CD4-positive, alpha-beta T cell treated with Interleukin-1 beta for 1 hour (primary cell): ENCODE measurements at places on chromosomes 7 and 10.

DNA sequence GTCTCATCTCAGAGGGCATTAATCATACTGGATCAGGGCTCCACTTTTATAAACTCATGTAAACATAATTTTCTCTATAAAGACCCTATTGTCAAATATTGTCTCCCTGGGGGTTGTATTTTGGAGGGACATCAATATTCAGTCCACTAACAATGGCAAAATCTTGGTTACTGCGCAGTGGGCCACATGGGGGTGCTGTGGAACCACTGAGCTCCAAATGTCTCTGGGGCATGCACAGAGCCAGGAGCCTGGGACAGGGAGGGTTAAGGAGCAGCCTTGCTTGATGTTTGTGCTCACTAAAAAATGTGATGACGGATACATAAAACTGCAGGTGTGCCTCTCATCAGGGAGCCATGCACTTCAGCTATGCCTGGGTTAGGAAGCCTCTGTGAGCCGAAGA is 62.1 kb upstream of the PRSS58 start:
- peak; percentile 26 for DNase-seq

- DNase-seq, result no peak
Measured at GRCh38 chr10:33189363-33189762, 145.1 kb downstream of the NRP1 start.

DNA sequence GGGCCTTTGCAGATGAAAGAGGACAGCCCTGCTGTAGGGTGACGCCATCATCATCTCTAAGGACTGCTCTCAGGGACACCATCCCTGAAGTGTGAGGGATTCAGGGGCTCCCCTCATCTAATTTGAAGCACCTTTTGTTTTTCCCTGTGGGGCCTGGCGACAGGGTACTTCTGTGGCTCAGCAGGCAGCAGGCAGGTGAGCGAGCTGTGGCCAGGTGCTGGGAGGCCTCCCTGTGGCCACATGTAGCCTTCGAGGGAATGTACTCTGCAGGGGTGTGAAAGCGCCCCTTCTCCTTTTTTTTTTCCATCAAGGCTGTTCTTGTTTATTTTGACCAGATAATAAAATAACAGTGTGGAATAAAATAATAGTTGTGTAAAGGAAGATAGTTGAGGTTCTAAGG is 118.2 kb upstream of the DPP6 start:
- DNase-seq, result no peak

GRCh38 chr10:4506095-4506494 is 319.9 kb upstream of the AKR1E2 start:
- no peak for DNase-seq

DNA sequence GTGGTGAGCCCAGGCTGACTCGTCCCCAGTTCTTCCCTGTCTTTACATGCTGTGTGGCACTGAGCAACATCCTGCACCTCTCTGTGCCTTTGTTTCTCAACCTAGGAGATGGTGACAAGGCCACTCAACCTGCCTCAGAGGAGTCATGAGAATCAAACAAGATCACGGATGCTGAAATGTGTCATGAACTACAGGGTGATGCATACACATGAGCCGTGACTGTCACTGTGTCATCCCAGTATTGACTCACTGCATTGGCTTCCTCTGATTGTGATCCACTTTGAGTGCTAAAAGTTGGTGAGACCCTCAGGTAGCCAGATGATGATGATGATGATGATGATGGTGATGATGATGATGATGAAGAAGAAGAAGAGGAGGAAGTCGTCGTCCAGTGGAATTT is 11.5 kb downstream of the C10orf71 start:
- DNase-seq, result peak; percentile 54

DNA sequence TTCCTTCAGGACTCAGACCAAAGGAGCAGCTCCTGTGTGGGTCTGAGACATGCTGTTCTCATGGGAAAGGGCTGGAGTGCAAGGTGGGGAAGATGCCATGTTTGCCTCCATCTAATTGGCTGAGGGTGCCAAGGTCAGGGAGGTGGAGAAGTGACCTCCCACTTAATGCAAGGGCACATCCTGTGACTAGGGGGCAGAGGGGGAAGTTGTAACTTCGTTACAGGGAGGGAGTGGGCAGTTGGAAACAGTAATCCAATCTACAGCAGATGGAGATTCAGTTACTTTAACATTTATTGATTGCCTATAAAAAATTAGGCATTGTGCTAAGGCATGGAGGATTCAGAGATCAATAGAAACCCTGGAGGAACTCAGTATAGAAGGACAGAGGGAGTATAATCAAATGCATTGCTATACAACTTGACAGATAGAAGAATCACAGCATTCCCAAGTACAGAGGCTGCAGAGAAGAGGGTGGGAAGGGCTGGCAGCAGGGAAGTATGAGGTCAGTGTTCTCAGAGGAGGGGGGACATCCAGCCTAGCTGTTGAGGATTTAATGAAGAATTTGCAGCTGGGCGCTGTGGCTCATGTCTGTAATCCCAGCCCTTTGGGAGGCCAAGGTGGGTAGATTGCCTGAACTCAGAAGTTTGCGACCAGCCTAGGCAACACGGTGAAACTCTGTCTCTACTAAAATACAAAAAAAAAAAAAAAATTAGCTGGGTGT is 75.9 kb downstream of the CCNY start:
- DNase-seq, result no peak

DNA sequence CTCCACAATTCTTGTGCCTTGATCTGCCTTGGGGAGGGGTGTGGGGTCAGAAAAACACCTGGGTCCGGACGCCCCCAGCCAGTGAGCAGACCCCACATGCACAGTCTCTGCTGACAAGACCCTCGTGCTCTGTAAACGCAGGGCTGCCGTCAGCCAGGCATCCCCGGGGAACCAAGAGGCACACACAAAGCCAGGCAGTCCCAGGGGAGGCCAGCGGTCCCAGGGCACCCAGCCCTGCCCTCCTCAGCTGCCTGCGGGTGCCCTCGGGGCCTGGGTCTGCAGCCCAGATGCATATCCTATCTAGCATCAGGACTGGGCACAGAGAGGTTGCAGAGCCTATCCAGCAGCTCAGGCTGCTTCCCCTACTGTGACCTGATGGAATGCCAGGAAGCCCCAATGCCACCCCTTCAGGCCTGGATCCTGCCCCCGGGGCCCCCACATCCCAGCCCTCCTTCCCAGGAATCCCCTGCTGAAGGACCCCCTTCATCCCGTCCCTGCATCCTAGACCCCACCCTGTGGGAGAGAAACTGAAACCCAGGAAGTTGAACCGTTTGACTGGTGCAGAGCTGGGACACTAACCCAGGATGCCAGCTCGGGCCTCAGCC is 92.4 kb downstream of the MICALL2 start:
- no peak for DNase-seq

DNA sequence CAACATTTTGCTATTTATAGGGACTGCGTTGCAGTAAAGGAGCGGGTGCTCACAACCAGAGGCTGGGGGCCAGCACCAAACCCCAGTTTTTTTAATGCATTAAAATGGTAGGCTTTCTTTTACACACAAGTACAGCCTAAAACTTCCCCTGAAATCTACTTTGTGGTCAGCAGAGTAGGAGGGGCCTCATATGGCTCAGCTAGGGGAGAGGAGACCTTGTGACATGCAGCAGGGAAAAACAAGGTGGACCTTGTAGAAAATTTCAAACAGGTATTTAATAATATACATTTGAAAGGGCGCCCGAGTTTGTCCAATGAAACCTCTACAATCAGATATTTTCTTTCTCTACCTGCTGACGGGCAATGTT is 1.4 kb downstream of the CCDC136 start:
- no peak for DNase-seq

- peak; percentile 81 for DNase-seq
Measured at GRCh38 chr10:32367793-32368453, 21.0 kb upstream of the EPC1 start.

DNA sequence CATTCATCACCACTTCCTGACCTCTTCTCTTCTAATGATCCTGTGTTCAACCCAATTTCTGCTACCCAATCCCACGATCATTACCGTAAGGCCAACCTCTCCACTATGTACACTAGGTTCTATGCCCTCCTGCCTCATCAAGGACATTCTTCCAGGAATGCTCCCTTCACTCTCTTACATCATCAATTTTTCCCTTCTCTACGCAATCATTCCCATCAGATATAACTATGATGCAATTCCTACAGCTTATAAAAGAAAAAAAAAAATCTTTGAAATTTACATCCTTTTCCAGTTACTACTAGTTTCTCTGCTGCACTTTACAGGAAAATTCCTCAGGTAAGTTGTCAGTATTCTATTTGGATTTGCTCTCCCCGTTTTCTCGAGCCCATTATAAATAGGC is 30.8 kb upstream of the GPR22 start:
- DNase-seq, result no peak

DNA sequence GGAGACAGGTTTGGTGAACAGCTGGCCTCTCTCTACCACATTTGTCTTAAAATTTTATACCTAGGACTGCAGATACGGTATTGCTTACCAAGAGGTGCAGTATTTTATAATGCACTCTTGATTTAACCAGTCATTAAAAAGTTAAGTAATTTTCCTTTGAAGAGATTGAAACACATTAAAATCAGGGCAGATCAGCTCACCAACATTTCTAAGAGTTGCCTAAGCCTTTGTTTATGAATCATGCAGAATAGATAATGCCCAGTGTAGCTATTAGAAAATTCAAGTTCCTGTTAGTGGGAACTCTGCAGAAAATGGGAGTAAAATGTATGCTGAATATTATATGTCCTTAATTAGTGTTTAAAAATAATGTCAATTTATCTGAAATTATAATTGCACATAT is 140.2 kb upstream of the PRPS1L1 start:
- no peak for DNase-seq

DNA sequence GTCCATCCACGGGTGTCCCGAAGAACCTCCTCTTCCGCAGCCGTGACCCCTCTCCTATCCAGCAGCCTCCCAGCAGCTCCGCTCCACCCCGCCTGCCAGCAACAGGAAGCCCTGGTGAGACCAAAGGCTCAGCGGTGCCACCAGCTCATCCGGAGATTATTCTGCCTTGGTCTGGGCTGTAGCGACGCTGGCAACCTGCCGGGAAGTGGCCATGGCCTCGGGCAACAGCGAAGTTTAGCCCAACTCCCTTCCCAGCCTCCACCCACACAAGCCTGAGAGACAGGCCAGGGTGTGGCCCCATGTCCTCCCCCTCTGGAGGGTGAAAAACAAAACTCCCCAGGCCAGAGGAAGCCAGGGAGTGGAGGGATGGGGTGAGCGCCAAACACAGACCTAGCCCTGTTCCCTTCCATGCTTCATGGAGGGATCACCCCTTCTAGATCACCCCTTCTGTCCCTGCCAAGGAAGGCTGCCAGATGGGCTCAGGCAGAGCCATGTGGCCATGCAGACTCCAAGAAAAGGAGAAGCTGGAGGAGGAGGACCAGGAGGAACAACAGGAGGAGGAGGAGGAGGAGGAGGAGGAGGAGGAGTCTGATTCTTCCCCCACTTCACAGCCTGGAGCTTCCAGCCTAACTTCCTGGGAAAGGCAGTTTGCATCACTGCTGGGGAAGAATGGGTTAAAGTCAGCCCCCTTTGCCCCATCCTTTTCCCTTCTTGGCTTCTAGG is 918 bp downstream of the CALHM2 start:
- peak; percentile 51 for DNase-seq

DNA sequence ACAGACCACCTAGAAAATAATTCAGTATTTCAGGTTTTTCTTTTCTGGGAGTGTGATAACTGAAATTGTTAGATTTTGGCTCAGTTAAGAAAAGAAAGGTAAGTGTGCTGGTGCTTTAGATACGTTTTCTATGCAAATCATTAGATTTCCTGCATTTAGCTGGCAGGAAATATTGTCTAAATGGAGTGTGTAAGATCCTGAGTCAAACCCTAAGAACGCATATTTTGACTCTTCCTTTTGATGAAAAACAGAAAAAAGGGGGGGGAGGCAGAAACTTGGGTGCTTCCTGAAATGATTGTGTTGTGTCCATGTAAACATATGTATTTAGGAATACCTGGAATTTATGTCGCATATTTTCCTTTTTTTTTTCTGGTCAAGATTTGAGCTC is 1.2 kb downstream of the GRK5 start:
- peak; percentile 13 for DNase-seq

DNA sequence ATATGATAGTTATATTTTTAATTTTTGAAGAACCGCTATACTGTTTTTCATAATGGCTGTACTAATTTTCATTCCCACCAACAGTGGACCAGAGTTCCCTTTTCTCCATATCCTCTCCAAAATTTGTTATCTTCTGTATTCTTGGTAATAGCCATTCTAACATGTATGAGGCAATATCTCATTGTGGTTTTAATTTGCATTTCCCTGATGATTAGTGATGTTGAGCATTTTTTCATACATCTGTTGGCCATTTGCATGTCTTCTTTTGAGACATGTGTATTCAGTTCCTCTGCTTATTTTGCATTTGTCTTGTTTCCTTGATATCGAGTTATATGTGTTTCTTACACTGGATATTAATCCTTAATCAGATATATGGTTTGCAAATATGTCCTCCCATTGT is 770.8 kb upstream of the MBL2 start:
- DNase-seq, result no peak

DNA sequence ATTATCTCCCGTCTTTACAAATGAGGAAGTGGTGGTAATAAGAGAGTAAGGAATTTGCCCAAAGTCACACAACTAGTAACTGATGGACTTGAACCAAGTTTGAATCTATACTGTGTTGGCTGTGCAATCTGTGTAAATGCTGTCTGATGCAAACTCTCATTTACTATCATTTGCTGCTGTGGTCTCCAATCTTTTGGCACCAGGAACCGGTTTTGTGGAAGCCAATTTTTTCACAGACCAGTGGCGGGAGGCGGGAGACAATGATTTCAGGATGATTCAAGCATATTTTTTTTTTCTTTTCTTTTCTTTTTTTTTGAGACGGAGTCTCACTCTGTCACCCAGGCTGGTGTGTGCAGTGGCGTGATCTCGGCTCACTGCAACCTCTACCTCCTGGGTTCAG is 450.0 kb upstream of the FZD8 start:
- no peak for DNase-seq

DNA sequence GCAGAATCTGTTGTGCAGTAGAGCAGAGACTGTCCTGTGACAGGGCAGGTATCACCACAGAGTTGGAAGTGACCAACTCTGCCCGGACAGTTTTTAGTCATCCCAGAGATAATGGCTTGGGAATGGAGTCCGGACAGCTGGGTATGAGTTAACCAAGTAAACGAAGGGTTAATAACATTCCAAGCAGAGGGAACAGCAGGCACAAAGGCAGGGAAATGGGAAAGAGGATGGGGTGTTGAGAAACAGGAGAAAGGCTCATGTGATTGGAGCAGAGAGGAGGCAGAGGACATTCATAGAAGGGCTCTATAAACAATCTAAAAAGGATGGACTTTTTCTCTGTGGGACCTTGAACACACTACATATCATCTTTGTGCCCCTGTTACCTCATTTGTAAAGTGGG is 132.2 kb upstream of the YAE1 start:
- DNase-seq, result no peak

DNA sequence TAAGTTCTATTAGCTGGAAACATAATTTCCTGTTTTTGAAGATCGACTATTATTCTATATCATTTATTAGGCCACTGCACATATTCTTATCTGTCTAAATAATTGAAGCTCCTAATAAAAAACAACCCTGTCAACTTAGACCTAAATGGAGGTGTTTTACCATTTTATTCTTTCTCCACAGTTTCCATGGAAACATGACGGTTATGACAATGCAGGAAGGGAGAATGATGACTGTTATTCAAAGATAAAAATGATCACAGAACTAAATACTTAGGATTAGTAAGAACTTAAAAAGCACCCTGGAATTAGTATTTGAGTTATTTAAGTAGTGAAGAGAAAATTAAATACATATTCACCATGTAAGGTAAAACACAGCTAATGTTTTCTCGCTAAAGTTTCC is 119.9 kb upstream of the DKK1 start:
- DNase-seq, result no peak
